ENCODE measurements at places on chromosomes 2 and 18.

DNA sequence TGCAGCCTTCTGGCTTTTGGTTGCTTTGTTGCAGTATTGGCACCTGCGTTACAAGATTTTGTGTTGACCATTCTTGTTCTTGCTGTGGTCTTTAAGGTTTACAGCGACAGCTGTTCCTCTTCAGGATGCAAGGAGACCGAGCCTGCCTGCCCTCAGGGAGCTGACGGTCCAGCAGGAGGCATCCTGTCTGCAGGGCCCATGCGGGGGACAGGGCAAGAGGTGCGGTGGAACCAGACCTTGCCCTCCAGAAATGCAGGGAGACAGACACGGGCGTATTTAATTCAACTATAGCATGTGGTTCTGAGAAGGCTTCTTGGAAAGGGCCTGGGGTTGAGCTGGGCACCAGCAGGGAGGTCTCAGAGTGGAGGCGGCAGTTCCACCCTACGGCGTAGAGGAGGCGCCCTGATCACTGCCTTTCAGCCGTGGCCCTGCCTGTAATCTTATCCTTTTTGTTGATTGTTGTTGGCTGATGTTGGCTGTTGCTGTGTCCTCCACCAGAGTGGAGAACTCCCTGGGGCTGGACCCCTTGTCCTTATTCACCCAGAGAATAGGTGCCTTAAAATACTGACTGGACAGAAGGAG lies 71.7 kb downstream of the HPCAL1 start:
- no peak for DNase-seq

GRCh38 chr18:22318745-22319407 lies 98.8 kb downstream of the CTAGE1 start:
- no peak for DNase-seq

- DNase-seq = no peak
Measured at GRCh38 chr2:104430852-104431251, 423.1 kb upstream of the POU3F3 start.

DNA sequence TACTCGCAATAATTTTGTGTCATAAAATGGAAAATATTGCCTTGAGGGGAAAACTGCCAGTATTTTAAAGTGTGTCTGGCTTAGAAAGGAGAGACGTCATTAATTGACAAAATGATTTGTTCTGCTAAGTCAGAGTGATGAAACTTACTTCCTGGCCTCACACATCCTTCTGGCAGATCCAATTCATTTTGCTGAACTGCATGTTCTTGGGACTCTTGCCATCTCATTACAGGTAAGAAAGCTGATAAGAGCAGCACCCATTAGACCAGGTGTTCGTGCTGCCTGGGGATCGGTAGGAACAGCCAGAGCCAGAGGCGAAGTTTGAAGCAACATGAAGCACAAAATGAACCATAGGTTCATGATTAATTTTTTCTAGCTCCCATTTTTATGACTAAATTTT lies 38.0 kb downstream of the KCNE4 start:
- no peak for DNase-seq

- no peak for DNase-seq
Measured at GRCh38 chr2:8015848-8016600, 665.8 kb upstream of the ID2 start.

GRCh38 chr2:239256350-239256743 lies 144.5 kb downstream of the HDAC4 start:
- no peak for DNase-seq

GRCh38 chr2:20578266-20578894 lies 72.5 kb downstream of the HS1BP3 start:
- no peak for DNase-seq

DNA sequence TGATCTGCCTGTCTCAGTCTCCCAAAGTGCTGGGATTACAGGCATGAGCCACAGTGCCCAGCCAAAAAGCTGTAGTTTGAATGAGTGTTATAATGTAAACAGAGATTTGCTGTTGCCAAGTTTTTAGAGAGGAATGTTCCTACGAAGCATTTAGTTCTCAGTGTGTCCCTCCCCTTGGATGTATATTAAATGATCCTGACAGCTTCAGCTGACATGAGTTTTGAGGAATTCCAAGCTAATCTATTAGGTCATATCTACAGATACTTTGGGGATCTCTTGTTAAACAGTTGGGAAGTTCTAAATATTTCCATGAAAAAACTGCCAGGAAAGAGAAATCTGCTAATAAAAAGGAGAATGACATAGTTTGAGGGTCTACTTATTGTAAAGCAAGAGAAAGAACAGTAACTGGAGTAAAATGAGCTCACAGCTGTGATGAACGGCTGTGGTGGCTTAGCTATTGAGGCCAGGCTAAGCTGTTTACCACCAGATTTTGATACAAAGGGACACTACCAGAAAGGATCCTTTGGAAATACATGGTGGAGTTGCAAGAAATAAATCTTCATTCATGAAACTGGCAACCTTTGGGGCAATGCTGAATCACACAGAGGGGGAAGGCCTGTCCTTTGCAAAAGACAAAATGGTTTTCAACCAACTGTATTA lies 2.6 kb upstream of the STON1 start:
- DNase-seq = no peak

DNA sequence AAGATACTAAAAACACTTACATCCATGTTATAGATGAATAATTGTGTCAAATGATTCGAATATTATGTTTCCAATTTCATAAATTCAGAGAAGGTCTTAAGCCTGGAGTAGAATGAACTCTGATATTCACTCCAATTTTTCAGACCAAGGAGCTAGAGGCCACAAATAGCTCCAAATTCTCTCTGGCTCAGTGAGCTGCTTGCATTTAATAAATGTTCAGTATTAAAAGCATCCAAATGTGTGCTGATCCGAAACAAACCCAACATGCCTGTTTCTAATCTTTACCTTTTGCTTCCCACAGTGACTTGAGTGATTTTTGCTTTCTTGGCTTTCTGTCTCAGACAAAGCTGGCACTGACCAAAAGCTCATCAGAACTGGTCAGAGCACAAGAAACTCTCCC lies 291.4 kb downstream of the CCDC85A start:
- DNase-seq = no peak

DNA sequence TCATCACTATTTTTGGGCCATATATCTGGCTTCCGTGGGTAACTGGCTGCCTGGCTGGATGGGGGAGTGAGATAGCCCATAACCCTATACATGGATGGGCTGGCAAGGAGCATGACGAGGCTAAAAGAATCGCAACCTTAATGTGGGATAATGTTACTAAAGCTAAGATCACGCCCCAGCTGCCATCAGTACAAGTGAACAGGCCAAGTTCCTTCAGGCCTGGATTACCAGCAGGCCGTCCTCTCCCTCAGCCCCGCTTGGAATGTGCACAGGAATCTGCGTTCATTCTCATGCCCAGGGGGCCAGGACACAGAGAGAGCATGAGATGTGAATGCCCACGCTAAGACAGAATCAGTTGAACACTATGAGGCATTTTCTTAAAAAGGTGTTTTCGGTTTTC lies 34.7 kb downstream of the RMC1 start:
- no peak for DNase-seq

DNA sequence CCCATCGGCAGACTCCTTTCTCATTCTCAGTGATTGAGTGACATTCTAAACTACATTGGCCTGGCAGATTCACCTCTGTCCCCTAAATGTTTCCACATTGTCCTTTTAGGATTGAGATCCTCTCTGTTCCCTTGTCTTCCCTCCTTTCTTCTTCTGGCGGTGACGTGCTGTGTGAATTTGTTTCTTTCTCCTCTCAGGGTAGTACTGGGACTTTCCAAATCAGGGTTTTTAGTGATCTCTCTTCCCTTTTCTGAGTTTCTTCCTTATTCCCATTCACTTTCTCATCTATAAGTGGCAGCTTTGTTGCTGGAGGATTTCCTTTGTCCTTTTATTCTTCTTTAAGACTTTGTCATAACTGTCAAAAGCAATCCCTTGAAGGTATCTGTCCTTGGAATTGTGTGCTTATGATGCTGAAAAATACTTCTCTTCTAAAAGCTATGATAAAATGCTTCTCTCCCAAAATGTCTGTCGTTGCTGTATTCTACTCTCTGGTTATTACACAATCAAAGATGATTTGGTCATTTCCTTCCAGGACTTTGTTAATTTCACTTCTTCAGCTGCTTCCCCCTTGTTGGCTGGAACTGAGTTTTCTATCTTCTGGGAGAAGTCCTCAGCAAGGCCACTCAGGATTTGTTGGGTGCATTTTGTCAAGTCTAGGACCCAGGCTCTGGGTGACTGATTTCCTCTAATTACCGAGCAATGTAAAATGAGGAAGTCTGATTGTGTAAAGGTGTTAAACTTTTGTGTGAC lies 4.9 kb upstream of the IL1B start:
- no peak for DNase-seq

GRCh38 chr2:44459739-44460138 lies 98.0 kb downstream of the CAMKMT start:
- DNase-seq = no peak

DNA sequence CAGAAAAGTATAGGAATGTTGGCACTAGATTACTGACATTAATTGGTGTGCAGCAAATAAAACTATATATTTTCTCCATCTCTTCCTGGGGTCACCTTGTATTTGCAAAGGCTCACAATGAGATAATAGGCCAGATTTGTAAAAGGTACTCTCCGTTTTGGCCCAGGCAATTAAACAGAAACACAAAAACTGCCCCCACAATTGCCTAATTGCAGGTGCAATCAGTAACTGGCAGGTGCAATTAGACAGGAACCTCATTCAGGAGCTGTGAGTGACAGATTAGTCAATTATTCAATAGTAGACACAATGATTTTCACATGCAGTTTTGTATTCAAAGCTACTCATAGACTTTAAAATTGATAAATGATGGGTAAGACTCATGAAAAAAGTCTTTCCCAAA lies 451.4 kb upstream of the ID2 start:
- DNase-seq = no peak

GRCh38 chr2:71045151-71045550 lies 23.3 kb upstream of the NAGK start:
- no peak for DNase-seq

- no peak for DNase-seq
Measured at GRCh38 chr2:240200230-240201051, 60.0 kb upstream of the OTOS start.

- DNase-seq = no peak
Measured at GRCh38 chr2:145655165-145655765, 1135.3 kb upstream of the ZEB2 start.

- DNase-seq = no peak
Measured at GRCh38 chr18:69261406-69261805, 139.3 kb upstream of the DOK6 start.

GRCh38 chr18:79402977-79403722 lies 7.4 kb downstream of the NFATC1 start:
- no peak for DNase-seq

- no peak for DNase-seq
Measured at GRCh38 chr18:77635451-77635850, 385.8 kb downstream of the GALR1 start.

- no peak for DNase-seq
Measured at GRCh38 chr18:10928772-10929373, 220.5 kb downstream of the PIEZO2 start.

DNA sequence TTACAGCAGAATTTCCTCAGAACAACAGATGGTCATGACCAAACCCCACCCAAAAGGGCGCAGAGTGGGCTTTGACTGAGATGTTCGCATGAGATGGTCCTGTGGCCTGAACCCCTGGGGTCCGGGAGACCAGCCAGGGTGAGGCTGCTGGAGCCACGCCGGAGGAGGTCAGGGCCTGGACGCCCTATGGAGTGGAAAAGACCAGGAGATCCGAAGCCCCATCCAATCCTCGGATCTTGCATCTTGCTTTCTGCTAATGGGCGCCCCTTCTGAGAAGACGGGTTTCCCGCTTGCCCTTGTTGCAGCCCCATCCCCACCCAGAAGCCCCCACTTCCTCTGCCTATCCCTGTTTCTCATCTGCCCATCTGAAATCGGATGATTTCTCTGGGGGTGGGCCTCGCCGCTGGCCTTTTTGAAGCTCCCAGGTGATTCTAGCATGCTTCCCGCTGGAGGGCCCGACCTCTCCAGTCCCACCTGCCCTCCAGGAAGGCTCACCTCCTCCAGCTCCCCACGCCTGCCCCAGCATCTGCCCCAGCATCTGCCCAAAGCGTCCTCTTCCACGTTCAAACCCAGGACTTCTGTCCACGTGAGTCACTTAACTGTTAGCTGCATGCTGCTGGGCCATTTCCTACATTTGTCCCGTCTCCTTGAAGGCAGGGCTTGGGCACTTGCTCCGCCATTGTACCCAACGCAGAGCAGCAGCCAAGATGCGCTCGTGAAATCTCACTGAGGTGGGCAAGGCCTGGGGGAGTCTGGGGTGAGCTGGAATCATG lies 4.3 kb upstream of the CNDP1 start:
- no peak for DNase-seq

DNA sequence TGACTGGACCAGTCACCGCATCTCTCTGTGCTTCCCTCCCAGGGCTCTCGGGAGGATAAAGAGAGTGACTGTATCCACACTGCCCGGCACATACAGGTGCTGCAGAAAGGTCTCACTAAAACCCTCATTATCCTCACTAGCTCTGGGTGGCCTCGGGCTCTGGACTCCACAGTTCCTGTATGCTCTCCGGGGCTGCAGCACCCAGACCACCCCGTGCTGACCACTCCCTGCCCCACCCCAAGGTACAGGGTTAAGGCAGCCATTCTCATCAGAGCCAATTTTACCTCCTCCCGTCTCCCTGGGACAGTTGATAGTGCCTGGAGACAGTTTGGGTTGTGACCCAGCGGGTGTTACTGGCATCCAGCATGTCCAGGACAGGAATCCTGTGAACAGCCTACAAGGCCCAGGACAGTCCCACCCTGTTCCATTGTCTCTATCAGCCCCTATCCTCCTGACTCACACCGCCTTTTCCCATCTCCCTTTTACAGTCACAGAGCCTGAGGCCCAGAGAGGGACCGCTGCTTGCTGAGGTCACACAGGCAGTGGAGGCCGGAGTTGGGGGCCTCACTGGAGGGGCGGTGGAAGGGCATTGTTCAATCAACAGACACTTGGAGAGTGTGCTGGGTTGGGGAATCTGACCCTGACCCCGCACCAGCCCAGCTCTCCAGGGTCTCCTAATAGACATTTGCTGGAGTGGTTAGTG lies 1.7 kb downstream of the ZAP70 start:
- no peak for DNase-seq

- DNase-seq = no peak
Measured at GRCh38 chr18:5909125-5909524, 13.8 kb upstream of the TMEM200C start.

GRCh38 chr2:159140070-159140769 lies 146.3 kb downstream of the WDSUB1 start:
- DNase-seq = no peak

- no peak for DNase-seq
Measured at GRCh38 chr2:208179028-208179609, 10.7 kb downstream of the C2orf80 start.

DNA sequence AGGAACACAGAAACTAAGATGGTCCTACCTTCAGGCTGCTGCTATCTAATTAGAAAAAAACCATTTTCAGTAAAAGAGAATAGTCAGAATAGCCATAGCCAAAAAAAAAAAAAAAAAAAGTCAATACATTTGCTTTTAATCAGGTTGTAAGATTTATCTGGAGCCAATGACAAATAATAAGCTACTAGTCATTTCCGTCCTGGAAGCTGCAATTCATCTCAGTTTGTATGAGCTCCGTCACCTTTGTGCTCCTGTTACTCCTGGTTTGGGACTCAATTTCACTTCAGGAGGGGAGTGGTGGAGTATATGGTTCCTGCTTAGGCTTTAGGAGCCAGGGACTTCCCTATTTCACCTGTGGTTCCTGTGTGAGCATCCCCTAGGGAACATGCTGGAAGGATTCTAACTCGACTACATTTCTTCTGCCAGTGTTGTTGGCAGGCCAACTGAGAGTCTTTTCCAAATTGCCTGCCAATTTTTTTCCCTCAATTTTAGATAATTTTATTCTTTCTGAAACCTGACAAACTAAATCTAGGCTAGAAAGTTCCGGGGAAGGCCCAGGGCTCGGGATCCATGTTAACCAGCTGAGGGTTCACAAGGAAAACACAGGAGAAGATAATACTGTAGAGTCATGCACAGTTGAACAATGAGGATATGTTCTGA lies 481.8 kb downstream of the DLGAP1 start:
- no peak for DNase-seq
